GF-D8 (cell line): ENCODE measurements at places on chromosomes 1 and 21.

GRCh38 chr1:149917571-149918144 lies at the start of gene SV2A:
SV2A (minus strand) TSS chr1:149917844; CDS start chr1:149913840, 4,004 bp downstream.
- DNase-seq: no peak

DNA sequence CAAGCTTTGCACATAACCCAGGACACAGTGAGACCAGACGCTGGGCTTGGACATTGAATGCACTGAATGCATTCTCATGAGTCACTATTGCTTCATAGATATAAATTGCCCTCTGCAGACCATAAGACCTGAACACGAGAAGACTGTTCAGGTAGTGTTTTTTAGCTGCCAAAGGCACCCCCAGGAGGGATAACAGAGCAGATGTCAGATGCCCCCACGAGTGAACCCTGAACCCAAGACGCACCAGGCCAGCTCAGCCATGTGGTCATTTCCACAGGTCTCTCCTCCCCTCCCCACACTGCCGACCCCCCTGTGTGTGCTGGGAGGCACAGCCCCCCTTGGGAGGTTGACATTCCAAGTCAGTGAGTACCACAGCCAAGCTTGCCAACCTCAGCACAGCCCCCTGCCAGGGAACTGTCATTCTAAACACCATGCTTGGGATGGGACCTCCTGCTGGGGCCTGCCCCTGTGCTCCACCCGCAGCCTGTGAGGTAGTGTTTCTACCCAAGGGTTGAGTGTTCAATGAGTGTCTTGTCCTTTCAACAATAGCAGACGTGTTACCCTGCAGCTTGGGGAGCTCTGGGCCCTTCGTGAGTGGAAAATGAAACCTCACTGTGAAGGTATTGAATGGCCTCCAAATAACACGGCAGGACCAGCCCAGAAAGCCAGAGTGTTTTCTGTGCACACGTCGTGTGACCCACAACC lies 68.2 kb downstream of the PSMG1 start:
- no peak for DNase-seq

- no peak for DNase-seq
These were observed 248.4 kb upstream of the JUN start for GRCh38 chr1:59032228-59032627.

DNA sequence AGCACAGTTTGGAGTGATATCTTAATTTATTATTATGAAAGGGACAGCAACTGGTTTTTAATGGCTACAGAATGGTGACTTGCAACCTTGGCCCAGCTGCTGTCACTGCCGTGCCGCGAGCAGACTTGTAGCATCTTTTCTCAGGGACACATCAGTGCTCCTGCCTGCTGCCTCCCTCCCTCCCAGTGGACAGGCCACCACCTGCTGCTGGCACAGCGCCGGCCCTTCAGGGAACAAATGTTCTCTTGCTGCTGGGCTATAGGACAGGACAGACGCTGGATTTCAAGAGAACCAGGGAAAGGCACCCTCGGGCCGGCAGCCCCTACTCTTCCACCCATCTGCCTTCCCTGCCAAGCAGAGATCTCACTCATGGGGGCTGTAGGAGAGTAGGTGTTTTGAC lies 413.8 kb upstream of the NFIA start:
- no peak for DNase-seq

DNA sequence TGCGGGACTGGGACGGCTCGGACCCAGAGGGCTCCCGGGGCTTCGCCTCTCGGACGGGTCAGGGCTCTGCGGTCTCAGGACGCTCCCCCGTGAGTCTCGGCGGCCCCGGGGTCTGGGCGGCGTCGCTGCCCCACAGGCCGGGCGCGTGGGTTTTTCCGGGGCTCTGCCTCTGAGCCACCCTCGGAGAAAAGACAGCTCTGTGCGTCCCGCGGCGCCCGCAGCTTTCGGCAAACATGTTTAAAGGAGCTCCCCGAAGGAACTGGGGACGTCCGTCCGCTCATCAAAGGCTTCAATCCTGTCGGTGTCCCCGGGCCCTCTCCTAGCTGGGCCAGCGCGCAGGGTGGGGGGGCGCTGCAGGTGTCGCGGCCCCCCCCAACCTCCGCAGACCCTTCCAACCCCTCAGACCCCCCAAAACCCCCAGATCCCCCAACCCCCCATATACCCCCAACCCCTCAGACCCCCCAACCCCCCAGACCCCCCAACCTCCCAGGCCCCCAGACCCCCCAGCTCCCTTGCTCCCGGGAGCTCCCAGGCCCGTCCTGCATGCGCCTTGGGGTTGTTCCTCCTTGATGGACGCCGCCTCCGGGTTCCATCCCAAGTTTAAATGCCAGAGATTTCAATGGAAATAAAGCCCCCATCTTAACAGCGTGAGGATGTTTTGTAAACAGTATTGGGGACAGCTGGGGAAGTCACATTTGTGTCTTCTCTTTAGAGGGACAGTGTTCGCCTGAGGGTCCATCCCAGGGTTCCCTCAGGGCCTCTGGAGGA lies 996 bp upstream of the C1orf159 start:
- no peak for DNase-seq
